ENCODE measurements at places on chromosomes 13 and 19. TPM values are rescaled to one million over a fixed set of nuclear protein-coding genes. Genes with fewer than 3 reads are reported as not detected.

- no peak overlapping the region for H3K4me3 ChIP-seq
- DNase-seq, result no peak
- peaks cover 81% of the 10 kb centered on the region for H3K4me1 ChIP-seq
- H3K27me3 ChIP-seq, result no peaks in the 10 kb centered on the region
- H3K36me3 ChIP-seq, result peaks cover 16% of the 10 kb centered on the region
- H3K27ac ChIP-seq, result peak overlapping the region; percentile 17
Measured at GRCh38 chr13:40558656-40559055, 107.8 kb downstream of the FOXO1 start.

The OLFM4 gene
- 0.55 TPM for total RNA-seq

DNA sequence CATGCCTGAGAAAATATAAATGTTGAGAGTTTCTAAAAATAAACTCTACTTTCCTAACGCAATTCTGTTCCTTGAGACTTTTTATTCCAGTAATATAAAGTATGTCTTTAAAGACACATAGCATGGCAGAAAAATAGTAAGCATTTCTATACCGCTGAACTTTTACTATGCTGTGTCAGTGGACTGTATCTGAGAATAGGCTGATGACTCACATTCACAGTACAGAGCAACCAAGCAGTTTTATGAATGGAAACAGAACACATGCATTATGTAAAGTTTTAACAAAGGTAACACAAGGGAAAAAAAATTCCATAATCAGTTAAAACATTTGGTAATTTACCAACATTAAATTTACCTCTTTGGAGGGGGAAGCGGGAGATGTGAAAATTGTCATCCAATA is 38.4 kb downstream of the ZDHHC20 start:
- no peak for DNase-seq
- peaks cover 17% of the 10 kb centered on the region for H3K4me1 ChIP-seq
- H3K27me3 ChIP-seq, result no peaks in the 10 kb centered on the region
- no peak overlapping the region for H3K27ac ChIP-seq
- peaks cover 7% of the 10 kb centered on the region for H3K36me3 ChIP-seq

The N4BP2L1 gene
- 4.6 TPM for total RNA-seq

Data from left ventricle myocardium inferior (tissue), 1 donor.